Gastroesophageal sphincter (tissue), 4 donors: ENCODE measurements at places on chromosomes 12 and 14.

DNA sequence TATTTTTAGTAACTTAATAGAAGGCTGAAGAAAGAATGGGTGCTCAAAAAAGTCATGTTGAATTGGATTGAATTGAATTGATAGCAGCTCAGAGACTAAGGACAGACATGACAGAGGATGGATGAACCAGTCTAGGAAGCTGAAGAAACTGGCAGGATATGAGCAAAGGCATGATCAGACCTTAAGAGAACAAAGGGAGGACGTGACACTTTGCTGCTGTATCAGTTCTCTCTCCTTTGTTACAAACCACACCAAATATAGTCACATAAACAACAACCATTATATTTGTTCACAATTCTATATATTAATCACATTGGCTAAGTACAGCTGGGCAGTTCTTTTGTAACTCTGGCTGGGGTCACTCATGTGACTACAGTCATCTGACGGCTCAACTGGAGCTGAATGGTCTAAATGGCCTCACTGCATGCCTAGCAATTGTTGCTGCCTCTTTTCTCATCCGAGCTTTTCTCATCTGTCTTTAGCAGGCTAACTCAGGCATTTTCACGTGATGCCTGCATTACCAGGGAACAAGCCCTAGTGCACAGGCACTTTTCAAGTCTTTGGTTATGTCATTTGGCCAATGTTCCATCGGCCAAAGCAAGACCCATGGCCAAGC, 355.0 kb downstream of the ETNK1 start:
- no peak for ATAC-seq

DNA sequence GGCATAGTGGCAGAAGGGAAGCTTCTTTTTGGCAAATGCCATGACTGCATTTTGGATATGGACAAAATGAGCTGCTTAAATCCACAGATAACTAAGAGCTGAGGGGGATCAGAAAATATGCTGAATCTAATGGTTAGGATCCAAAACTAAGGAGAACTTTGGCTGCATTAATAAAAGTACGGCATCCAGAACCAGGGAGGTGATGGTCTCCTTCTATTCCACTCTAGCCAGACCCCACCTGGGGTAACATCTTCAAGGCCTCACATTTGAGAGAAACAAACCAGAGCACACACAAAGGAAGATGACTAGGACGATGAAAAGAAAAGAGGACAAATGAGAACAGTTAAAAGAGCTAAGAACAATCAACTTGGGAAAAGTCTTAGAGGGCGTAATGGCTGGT, 27.6 kb downstream of the NT5DC3 start:
- no peak for ATAC-seq

GRCh38 chr14:61484031-61484430, 162.7 kb downstream of the PRKCH start:
- no peak for ATAC-seq

DNA sequence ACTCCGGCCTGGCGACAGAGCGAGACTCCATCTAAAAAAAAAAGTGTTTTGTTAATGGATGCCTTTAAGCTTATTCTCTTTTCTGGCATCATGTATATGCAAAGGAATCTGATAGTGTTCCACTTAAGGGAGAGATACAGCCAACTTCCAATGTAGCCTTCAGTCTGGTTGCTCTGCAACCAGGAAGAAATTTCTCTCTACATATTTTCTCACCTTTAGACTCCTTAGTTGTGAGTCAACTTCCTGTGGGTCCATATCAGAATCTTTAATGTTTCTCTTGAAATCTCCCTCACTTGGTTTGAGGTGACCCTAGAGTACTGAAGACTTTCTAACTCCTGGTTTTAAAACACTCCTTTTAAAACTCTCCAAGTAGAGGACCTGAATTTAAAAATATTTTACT, 340.4 kb downstream of the SLC6A15 start:
- ATAC-seq, result no peak

- ATAC-seq, result peak; percentile 48
Measured at GRCh38 chr14:65080960-65081747, 21.2 kb downstream of the MAX start.

- no peak for ATAC-seq
Measured at GRCh38 chr14:60195179-60195810, 30.1 kb upstream of the DHRS7 start.
